ENCODE measurements at places on chromosomes 2 and 18. TPM values are rescaled to one million over a fixed set of nuclear protein-coding genes. Genes with fewer than 3 reads are reported as not detected.

MYO5B gene
- 133 TPM for polyA plus RNA-seq

KHK gene
- polyA plus RNA-seq, result 643 TPM

ATG9A gene
- 37.0 TPM for polyA plus RNA-seq

MAL gene
- 0.15 TPM for polyA plus RNA-seq

ATOH8 gene
- 4.1 TPM for polyA plus RNA-seq

NABP1 gene
- 14.4 TPM for polyA plus RNA-seq

POTEI gene
- polyA plus RNA-seq, result not detected

UBR3 gene
- polyA plus RNA-seq, result 21.6 TPM

ACTR3 gene
- 137 TPM for polyA plus RNA-seq

TTC31 gene
- polyA plus RNA-seq, result 30.4 TPM

MAT2A gene
- 100.0 TPM for polyA plus RNA-seq

UPP2 gene
- not detected for polyA plus RNA-seq

All from small intestine (tissue), 16 donors.